ENCODE measurements at places on chromosomes 12 and 14.

- DNase-seq, result no peak
Observed at GRCh38 chr12:26241080-26241479, 45.7 kb downstream of the SSPN start.

DNA sequence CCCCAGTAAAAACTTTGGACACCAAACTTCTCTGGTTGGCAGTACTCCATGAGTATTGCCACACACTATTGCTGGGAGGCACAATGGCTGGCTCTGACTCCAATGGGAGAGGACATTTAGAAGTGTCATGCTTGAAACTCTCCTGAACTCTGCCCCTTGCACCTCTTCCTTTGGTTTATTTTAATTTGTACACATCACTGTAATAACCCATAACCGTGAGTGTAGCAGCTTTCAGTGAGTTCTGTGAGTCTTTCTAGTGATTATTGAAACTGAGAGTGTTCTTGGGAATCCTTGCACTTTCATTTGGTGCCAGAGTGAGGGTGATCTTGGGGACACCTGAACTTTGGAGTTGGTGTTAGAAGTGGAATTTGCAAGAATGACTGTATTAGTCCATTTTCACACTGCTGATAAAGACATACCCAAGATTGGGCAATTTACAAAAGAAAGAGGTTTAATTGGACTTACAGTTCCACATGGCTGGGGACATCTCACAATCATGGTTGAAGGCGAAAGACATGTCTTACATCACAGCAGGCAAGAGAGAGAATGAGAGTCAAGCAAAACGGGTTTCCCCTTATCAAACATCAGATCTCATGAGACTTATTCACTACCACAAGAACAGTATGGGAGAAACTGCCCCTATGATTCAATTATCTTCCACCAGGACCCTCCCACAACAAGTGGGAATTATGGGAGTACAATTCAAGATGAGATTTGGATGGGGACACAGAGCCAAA, 41.3 kb upstream of the CEP83 start:
- peak; percentile 24 for DNase-seq

DNA sequence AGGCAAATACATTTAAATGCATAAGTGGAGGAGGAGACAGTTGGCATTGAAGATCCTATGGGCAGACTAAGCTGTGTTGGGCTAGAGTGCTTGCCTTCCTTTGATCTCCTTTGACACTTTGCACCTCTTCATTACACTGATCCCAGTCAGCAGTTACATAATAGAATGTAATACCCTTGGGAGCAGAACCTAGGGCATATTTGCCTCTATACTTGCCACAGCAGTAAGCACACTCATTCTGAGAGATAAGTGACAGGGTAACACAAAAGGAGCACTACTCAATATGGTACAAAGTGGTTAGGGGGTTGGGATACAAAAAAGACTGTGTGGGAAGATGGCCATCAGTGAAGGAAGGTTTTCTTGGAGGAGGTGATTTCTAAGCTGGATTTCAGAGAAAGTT, 9.0 kb downstream of the MARS1 start:
- no peak for DNase-seq

DNA sequence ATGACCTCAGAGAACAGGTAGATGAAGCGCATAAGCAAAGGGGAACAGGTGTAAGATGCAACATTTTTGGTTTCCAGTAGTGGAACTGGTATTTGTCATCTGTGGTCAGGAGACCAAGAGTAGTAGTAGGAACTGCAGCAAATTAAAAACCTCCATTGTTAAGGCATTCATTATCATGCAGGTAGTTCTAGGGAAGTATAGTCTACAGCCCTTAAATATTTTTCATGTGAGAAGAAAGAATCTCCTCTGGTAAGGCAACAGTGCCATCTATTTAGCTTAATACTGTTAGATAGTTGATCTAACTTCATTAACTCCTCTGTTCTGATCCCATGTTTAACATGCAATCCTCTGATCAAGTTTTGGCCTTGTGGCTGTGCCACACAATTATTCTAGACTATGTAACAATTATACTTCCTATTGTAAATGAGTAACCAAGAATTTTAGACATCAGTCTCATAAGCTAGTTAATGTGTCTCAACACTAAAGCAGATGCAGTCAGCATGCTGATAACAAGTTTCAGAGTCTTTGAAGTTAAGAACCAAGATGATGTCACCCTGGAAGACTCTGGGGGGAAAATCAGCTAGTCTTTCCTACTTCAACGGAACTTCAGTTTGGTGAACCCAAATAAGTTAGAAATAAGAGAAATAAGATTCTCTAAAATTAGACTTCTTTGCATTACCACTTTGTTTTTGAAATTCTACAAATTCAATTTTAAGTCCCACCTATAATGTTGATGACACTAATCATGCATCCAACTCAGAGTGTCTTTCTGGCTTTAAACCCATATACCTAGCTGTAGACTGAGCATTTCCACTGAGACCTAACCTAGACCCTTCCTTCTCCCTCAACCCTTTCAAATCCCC, 70.9 kb downstream of the STXBP6 start:
- no peak for DNase-seq

DNA sequence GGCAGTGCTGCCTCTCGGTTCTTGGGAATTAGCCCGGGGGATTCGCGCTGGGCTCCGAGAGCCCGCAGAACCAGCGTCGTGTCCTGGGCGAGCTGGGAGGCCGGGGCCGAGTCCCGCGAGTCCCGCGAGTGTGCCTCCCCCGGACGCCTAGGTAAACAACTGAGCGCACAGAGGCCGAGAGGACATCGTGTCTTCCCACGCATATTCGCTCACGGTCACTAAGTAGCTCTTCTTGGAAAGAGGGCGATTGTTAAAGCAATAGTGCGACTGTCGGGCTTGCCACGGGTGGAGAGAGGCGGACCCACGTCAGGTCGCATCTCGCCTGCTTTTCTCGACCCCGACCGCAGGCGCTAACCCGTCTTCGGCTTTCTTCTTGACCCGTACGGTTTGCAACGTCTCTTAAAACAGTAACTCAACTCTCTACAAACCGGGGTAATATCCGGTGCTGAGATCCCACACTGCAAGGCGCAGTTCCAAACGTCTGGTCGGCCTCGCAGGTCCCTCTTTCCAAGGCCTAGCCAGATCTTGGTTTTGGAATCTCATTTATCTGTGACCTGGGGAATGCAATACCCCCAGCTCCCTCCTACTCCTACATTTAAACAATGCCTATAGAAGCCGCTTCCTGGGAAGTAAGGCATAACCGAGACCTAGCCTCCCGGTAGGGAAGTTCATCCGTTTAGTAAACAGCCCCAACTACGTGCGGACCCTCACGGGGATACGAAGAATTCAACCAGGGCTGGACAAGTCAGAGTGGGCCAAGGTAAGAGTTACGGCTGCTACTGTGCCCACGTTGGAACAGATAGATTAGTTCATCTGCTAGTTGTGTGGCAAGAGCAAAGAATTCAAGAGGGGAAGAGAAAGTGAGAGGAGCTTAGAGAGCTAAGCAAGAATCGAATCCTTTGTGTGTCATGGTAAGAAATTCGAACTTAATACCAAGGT, 736 bp upstream of the PHLDA1 start:
- DNase-seq, result peak; percentile 84

GRCh38 chr12:132222096-132222807, 78.0 kb downstream of the NOC4L start:
- DNase-seq, result peak; percentile 52

GRCh38 chr12:112151766-112152541, 26.6 kb downstream of the TRAFD1 start:
- peak; percentile 13 for DNase-seq

DNA sequence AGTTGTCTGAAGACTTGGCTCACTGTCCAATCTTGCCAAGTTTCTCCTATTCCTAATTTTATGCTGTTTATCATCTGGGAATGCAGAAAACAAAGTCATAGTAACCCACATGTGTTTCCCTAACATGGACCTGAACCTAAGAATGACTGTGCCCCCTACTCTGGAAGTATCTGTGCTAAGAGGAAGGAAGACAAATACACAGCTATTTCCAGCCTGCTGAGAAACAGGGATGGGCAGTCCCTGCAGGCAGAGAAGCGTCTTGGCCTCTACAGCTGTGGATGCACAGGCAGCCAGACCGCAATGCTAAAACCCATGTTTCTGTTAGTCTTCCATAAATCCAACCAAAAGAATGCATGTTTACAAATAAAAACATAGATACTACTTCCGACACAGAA, 56.2 kb downstream of the DUSP16 start:
- DNase-seq, result no peak

DNA sequence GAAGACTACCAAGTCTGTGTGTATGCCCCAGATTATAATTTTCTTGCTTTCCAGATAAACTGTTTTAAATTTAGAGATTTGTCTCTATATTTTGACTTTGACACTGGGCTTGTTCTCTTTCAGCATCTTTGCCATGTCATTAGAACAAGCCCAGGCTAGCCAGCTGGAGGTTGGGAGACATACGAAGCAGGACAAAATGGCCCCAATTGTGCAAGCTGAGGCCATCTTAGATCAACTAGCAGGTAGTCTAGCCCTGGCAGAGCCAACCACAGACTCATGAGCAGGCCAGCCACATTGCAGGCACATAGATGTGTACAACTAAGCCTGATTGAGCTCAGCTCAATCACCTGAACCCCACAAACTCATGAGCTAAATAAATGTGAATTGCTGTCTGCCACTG, 321.4 kb downstream of the ATP23 start:
- DNase-seq, result no peak

DNA sequence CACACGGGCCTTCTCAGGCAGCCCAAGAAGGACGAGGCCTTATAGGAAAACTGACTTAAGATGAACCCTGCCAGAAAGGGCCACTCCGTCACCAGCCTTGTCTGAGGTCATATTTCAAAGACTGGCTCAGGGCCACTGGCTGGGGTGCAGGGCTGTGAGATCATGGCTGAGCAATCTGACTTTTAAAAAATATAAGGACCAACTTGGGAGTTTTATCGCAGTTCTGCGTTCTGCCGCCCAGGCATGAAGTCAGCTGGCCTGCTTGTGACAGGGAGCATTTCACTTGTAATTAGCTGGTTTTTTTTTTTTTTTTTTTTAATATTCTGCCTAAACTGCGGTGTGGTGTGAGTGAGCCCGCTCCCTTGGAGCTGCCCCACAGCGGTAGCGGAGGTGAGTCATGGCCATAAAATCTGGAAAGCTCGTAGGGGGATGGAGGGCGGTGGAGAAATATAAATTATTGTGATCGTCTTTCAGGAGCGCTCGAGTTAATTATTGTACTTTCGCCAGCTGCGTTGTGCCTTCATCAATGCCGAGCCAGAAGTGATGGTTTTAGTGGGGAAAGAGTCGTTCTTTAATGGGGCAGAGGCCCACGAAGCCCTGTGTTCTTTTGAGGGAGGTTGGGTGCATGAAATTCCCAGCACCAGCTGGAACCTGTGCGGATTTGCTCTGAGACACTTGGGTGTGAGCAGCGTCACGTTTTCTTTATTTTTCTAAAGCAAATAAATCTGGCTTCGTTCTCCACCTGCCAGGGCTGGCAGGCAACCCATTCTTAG, 231.9 kb downstream of the C12orf75 start:
- DNase-seq, result no peak

DNA sequence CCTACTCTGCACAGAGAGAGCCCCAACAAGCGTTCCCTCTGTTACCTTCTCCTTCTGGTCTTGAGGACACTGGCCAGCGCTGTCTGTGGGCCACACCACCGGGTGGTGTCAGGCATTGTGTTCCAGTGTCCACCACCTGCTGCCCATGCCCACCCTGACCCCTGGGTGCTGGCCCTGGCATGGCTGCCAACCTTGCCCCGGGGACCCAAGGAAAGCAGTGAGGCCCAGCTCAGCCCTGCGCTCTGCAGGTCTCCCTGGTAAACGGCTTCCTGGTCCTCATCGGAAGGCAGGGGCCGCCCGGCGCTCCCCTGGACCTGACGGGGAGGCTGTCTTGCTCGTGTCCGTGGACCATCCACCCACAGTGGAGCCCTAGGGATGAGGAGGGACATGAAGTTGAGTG, 21.8 kb upstream of the MEG3 start:
- DNase-seq, result no peak

DNA sequence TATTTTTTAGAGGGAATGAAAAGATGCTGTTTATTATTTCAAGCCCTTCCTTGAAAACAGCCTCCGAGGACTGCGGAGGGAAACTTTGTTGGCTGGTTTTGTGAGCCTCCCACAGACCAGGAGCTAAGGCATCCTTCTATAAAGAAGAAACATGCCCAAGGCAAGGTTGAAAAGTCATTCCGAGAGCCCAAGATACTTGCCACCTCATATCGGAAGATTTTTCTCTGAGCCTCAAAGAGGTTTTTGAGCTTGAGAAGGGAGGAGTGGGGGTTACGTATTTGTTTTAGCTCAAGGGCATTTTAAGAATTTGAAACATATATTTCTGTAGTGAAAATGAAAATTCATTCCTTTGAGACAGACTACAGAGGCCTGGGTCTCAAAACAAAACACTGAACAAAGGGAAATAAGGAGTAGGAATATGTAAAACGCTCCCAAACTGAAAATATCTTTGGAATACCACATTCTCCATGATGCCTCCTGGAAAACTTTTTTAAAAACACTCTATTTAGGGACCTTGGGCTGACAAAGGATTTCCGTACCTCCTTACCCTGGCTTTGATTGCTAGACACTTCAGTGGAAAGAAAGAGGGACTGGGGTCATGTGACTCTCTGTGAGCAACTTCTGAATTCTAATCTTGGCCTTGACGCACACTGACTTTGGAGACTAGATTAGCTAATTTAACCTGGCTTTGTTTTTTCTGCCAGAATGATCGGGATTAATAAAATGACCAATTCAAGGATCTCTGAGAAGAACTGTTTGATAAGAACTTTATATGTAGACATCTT, 180.9 kb downstream of the SRGAP1 start:
- no peak for DNase-seq

GRCh38 chr12:62813031-62813829, 121.7 kb downstream of the PPM1H start:
- DNase-seq, result peak; percentile 75

DNA sequence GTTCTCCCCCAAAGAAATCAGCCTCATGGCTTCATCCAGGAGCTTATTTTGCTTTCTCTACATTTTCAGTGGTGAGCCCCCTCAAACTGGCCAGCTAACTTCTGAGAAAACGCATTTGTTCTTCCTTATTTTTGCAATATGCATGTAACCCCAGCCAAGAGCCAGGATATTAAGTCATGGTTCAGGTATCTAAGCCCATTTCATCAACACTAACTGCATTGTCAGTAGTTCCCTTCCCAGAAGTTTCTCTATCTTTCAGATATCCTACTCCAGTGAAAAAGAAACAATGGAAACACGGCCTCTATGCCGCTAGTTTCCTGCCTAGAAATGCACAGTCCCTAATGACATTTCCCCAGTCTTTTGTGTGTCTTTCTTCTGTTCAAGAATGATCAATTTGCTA, 102.8 kb upstream of the RASSF8 start:
- DNase-seq, result no peak

All from inflammatory macrophage treated with lipopolysaccharide for 4 hours (primary cell).